ENCODE measurements at places on chromosomes 6 and 20.

DNA sequence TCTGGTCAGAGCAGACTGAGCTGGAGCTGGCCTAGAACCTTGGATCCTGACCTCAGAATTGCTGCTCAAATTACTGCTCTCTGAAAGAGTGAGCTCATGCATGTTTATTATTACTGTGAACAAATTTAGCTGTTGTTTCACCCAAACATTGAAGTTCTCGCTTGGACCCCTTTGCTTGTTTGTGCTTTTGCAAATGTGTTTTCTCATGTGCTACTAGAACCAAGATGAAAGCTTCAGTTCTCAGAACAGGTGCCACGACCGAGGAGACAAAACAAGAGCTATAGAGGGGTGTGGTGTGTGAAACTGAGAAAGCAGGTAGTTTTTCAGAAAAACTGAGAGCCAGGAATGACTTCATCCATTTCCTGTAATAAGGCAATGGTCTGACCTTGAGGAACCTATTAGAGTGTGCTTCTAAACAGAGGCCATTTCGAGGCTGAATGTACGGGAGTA lies 50.0 kb upstream of the ESR1 start:
- no peak for DNase-seq

DNA sequence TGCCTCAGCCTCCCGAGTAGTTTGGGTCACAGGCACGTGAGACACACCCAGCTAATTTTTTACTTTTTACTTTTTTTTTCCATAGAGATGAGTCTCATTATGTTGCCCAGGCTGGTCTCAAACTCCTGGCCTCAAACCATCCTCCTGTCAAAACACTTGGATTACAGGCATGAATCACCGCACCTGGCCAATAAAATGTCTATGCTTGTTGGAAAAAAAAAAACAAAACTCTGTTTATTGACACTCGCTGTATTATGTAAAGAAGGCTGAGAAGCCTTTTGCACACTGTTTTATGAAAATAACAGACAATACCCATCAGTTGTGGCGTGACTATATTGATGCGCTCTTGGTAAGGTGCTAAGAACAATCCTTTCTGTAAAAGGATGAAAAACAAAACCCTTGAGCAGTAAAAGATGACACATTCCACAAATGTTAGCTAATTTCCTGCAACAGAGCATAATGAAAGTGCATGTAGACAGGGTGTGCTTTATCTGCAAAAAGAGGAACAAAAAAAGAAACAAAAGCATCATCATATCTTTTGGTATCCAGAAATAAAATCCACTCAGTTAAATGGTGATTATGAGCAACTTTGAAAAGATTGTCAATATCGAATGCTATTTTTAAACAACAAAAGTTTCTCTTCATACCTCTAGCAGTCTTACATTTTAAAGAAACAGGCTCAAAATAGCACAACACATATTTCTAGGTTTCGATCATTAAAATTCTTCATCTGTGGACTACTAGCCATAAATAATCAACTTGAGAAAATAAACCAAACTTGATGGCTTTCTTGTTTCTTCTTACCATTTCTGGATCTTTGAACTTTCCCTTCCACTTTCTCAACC lies 108.3 kb upstream of the PHACTR1 start:
- DNase-seq: no peak

DNA sequence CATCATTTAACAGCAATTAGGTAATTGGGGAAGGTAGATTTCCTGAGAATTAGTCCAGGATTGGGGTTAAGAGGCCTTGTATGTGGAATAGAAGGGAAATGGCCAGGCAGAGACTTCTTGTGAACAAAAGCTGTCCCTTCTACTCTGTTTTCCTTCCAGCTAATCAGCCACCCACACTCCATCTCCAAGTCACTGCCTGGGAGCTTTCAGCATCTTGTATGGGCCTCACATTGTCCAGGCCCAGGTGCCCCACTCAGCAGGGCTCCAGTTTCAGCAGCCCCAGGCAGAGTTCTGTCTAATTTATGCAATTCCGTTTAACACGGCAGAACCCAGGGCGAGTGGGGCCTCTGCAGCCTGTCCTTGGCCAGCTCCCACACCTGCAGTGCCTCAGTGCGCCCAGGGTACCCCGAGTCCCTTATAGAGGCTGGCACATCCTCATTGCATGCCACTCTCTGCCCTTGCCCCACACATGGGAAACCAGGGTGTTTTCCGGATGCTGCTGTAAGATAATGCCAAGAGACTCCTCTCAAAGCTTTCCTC lies 113.0 kb downstream of the EDN3 start:
- no peak for DNase-seq

GRCh38 chr20:44089987-44090674 lies 96.9 kb downstream of the JPH2 start:
- no peak for DNase-seq

DNA sequence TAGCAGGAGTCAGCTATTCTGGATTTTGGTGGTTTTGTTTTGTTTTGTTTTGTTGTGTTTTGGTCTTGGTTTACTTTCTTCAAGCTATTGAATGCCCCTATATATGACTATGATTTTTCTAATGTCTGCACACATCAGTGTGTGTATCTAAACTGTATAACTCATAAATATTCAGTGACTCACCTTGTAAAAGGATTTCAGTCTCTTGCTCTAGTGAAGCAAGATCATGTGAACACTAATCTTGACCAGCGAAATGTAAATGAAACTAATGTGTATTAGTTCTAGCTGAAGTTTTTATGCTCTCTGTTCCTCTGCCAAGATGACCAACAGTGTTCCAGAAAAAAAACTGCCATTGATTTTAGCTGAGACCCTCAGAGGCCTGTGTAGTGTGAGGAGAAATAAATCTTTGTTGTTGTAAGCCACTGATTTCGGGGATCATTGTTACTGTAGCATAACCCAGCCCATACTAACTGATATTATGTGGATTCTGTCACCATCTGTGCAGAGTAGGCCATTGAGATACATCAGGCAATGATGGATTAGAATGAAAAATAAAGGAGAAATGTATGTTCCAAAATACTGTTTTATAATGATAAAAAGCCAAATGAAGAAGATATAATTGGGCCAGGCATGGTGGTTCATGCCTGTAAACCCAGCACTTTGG lies 11.5 kb upstream of the BTBD9 start:
- DNase-seq: no peak

DNA sequence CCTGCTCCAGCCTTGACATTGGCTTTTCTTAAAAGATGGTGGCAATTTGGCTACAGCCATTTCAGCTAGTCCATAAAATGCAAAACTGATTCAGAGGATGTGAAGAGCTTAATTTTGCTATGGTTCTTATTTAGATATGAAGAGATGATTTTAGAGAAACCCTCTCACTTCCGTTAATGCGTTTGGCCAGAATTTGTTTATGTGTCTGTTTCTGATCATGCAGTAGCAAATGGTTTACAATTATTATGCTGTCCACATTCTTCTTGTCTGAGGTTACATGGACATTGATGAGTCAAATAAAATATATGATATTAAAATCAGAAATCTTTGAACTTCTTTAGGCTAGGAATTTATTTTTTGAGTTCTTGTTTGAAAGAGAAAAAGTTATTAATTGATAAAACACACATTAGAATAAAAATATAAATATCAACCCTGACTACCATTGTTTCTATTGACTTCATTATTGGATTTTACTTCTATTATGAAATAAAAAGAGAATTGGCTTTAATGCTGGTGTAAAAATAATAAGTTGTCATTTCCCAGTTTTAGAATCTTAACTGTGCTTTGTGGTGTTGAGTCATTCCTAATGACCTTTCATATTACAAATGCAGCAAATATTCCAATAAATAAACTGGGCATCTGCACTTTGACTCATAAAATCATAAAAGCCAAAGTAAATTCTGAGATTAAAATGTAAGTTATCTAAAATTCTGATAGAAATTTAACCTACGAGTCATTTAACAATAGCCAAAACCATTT lies 1286.0 kb upstream of the GJE1 start:
- DNase-seq: no peak

- no peak for DNase-seq
These were observed 879.7 kb downstream of the QKI start for GRCh38 chr6:164294047-164294784.

GRCh38 chr6:169038691-169039090 lies 215.0 kb downstream of the THBS2 start:
- DNase-seq: no peak

DNA sequence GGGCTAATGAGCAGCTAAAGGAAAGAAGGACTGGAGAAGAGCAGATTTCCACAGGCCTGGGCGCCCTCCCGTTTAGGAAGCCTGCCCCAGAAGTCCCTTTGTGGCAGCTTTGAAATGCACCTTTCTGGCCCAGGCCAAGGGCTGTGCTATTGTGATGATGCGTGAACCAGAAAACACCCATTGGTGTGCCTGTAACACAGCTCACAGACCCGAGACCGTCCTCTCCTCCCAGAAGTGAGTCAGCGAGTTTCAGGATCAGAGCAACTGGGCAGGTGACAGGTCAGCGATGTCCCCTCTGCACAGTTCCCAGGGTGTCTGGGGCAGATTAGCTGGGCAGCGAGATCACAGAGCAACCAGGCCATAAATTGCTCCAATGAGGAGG lies 71.9 kb upstream of the SULF2 start:
- DNase-seq: no peak

- DNase-seq: no peak
These were observed 80.2 kb upstream of the RNF217 start for GRCh38 chr6:124881898-124882578.

DNA sequence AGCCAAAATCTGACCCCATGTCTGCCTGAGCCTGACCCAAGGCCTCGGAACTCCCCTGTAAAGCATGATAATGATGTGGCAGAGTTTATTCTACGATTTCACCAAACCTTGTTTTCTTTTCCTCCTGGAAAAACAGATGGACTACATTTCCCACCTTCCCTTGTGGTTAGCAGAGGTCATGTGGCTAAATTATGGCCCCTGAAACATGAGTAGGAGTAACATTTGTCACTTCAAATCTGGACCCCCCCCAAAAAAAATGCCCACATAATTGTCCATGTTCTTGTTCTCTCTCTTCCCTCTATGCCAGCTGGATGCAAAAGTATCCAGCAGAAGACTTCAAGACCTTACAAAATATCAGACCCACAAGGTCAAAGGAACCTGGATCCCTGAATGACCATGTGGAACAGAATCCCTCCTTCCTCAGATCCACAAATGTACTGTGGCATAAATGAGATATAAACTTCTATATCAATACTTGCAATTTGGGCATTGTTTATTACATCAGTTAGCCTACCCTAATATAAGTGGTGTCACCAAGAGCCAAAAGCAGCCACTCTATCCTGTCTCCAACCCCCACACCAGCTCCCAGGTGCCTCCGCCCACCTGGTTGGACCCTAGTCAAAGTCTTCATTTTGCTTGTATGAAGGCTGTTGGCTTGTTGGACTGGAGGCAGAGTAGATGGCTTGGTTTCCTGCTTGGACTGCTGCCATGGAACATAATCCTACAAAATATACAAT lies 1.4 kb downstream of the C20orf96 start:
- no peak for DNase-seq

DNA sequence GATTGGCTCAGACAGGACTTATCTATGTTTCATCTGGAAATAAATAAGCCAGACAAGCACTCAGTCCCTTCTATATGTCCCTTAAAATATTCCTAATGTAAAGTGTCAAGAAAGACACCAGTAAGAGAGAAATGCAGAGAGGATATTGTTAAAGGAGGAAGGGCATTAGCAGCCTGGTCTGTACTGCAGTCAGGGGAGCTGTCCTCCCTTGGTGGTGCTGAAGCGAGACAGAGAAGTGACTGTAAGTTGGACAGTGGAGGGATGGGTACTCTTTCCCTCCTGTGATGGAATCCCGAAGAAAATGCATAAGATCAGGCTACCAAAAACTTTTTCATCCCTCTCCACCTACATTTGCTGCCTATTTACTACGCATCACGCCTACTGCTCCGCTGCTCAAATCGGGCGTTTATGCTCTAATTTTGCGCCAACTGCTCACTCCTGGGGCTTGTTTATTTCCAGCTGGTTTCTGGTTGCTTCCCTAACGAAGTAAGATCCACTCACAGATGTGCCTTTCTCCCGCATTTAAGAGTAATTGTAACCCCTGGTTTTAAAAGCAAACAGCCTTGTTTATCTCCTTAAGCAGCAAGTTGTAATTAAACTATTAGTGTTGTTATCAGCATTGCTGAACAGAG lies 35.2 kb downstream of the PHACTR1 start:
- DNase-seq: no peak

DNA sequence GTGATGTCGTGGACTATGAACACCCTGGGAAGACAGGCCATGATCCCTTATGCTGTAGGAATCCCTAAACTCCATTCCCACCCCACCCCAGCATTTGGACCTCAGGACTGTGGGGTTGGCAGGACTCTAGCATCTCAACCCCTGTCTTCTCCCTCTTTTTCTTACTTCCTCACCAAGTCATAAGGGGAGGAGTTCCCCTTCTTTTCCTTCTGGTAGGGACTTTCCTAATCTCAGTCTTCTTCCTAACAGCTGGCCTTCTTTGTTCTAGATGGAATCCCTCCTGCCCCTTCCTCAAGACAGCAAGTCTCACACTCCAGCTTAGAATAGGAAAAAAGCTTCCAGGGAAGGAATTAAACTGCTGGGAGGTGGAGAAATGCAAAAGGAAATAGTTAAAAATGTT lies 2.3 kb upstream of the SIRPB2 start:
- no peak for DNase-seq

GRCh38 chr6:116159782-116160524 lies 34.0 kb upstream of the COL10A1 start:
- DNase-seq: no peak

Data from caudate nucleus (tissue), 63 donors.